Retinal pigment epithelial cell (primary cell): ENCODE measurements at places on chromosomes 2 and 18.

DNA sequence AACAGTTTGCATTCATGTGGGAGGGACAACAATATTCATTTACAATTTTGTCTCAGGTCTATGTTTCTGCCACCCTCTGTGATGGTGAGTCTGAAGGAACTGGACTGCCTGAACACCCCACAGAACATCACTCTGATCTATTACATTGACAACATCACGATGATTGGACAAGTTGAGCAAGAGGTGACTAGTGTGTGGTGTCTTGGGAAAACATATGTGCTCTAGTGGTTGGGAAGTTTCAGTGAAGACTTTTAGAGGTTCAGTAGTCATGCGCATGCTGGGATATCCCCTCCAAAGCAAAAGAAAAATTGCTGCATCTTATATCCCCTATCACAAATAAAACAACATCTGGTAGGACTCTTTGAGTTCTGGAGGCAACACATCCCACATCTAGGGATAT lies 18.6 kb upstream of the CTLA4 start:
- DNase-seq, result no peak

DNA sequence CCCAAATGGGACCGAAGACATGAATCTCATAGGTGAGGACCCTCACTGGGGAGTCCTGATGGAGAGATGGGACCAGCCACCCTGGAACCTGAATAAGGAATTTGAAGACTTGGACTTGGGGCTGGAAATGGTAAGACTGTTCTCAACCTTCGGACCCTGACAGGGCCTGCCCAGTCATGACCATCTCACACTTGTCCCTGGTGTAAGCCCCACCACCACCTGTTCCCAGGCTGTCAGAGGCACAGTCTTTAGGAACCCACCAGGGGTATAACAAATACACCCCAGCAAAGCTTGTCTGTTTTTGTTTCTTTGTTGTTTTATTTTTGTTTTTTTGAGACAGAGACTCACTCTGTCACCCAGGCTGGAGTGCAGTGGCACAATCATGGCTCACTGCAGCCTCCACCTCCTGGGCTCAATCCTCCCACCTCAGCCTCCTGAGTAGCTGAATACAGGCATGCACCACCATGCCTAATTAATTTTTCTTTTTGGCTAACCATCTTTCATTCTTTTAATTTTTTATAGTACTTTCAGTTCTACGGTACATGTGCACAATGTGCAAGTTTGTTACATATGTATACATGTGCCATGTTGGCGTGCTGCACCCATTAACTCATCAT lies 106.1 kb downstream of the GFPT1 start:
- DNase-seq, result no peak

- DNase-seq, result no peak
Observed at GRCh38 chr2:203685789-203686420, 20.5 kb upstream of the CD28 start.

- no peak for DNase-seq
Observed at GRCh38 chr2:2846332-2847208, 515.5 kb upstream of the MYT1L start.

GRCh38 chr18:68666381-68666780 lies 48.5 kb downstream of the TMX3 start:
- no peak for DNase-seq

DNA sequence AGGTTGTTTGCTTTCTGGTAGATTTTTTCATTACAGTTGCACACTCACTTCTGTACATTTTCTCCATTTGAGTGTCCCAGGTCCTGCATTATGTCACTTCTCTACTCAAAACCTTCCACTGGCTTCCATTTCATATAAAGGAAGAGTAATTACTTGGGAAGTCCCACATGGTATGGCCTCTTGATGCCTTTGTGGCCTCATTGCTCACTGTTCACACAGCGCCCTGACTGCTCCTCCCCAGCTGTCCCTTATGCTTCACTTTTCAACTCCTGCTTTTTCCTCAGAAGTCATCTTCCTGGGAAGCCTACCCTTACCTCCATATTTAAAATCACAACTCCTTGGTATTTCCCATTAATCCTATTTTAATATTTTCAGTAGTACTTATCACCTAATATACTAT lies 24.7 kb downstream of the GULP1 start:
- DNase-seq, result no peak

DNA sequence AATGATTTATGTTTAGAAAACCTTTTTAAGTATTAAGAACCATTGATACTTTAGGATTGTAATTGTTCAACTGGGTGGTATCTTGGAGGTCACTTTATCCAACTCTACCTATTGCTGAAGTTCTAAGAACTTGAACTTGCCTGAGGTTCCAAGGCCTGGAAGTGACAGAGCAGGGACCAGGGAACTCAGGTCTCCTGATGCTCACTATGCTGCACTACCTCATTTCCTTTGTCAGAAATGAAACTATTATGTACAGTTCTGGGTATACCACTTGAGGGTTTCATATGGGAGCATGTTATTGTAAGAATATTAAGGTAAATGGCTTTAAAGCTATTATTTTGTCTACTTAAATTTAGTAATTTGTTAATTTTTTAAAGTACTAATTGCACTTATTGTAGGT lies 3.0 kb downstream of the MBD5 start:
- no peak for DNase-seq

- DNase-seq, result no peak
Observed at GRCh38 chr2:160061944-160062291, 497 bp downstream of the PLA2R1 start.

DNA sequence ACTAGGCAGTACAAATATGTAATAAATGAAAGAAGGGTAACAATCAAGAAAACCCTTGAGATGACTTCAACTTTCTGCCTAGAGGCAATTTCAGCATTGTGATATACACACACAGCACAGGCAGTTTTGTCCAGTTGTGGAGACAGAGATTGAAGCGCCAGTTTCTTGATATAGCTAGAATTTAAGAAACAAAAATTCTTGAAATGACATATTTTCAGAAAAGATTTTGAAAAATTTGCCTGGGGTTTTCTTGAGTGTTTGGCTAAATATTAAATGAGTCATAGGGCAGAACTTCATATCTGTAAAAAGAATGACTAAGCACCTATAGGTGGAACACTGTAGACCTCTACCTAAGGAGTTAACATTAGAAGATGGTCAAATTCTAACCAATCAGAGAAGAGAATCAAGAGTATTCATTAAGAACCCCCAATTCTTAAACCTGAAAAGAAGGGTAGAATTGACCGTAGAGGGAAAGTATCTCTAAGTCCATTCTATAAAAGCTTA lies 1266.8 kb upstream of the TMEFF2 start:
- no peak for DNase-seq

DNA sequence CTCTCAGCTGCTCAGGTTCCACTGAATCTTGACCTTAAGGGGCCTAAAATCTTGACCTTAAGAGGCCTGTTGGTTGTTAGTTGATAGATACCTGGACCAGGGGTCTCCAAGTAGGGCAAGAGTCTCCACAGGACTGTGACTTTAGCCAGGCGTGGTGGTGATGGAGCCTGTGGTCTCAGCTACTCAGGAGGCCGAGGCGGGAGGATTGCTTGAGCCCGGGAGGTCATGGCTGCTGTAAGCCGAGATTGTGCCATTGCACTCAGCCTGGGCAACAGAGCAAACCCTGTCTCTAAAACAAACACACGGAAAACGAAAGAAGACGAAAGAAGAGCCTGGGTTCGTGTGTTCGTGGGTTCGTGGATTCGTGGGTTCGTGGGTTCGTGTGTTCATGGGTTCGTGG lies 120.2 kb upstream of the CTDP1 start:
- no peak for DNase-seq

DNA sequence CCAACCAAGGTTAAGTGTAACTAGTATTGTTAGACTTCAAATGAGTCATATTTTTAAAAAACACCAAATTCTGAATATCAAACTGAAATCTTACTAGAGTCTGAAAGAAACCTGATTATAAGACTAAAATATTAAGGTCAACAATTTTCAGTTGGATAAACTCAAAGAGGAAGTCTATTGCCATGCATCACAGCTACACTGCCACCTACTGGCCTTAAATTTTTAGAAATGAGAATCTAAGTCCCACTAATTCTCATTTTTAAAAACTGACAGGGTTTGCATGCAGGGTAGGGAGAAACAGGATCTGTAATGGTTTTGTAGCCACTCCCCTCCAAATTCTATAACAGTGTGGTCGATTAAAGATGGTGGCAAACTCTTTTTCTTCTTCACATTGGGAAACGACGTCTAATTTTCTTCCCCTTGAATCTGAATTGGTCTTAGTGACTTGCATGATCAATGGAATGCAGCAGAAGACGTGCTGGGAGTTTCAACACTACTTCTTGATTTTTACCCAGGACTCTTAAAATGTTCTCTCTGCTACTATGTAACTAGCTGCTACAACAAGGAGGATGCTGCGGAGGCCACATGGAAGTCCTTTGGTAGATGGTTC lies 176.1 kb upstream of the SESTD1 start:
- no peak for DNase-seq

GRCh38 chr2:137521653-137522619 lies 442.3 kb upstream of the HNMT start:
- no peak for DNase-seq

DNA sequence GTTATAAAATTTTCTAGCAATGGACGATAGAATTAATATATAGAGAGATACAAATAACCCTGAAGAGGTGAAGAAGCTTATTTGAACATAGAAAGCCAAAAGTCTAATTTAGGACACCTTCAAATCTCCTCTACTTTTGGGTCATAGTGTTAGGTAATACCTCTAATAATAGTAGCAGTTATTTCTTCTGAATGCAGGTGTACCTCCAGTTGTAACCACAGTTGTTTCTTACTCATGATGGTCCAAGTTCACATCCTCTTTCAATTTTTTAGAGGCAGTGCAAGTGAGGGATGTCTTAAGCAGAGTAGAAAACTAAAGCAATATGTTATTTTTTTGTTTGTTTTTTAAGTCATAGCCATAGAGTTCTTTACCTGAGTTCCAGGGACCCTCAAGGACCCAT lies 429.5 kb downstream of the CCDC85A start:
- DNase-seq, result no peak

GRCh38 chr2:75340560-75340959 lies 141.2 kb upstream of the TACR1 start:
- no peak for DNase-seq
